Amniotic stem cell (primary cell): ENCODE measurements at places on chromosomes 12 and 14.

DNA sequence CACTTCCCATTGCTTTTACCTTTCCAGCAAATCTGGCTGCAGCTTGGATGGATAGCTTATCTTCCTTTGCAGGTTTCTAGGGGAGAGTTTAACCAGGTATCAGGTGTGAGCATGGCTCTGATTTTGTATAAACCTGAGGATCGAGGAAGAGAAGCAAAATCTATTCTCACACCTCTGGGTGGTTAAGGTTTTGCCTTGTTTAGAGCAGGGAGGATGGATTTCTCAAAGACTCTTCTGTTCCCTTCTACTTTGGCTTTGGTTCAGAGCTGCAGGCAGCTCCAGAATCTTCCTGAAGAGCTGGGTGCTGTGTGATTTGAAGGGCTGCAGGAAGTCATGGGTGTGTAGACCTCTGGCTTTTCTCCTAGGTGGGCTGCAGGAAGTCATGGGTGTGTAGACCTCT, 1.7 kb downstream of the JDP2 start:
- no peak for DNase-seq

GRCh38 chr14:39576258-39576657, 144.0 kb upstream of the FBXO33 start:
- no peak for DNase-seq

DNA sequence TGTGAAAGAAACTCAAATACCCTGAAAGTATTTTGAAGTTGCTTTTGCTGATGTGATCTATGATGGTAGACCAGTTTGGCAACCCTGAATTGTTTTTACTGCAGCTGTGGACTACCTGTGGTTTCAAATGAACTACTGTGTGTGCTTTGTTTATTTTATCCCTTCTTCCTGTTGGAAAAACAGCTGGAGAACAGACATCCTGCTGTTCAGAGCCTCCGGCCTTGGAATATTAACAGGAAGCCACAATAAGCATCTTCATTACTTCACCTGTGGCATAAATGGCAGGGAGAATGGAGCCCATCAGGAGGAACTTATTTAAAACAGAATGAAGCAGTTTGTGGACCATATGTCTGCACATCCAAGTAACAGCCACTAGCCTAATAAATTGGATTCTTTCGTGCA, 104.8 kb downstream of the DUSP6 start:
- DNase-seq = no peak

GRCh38 chr12:57741844-57742738, 2.7 kb upstream of the TSPAN31 start:
- DNase-seq = no peak

DNA sequence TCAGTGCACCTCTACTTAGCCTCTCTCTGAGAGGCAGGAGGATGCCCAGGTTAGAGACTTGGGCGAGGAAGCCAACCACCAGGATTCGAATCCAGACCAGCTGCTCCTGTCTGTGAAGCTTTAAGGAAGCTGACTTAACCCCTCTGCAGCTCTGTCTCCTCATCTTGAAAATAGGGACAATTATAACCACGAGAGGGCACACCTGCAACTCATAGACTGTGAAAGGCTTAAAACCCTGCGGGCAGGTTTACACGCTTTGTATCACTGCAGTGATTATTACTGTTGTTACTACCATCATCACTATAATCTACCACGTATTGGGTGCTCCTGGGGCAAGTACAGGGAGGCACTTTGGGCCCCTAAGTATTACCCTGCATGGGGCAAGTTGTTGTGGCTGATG, 379.8 kb downstream of the VRK1 start:
- no peak for DNase-seq

DNA sequence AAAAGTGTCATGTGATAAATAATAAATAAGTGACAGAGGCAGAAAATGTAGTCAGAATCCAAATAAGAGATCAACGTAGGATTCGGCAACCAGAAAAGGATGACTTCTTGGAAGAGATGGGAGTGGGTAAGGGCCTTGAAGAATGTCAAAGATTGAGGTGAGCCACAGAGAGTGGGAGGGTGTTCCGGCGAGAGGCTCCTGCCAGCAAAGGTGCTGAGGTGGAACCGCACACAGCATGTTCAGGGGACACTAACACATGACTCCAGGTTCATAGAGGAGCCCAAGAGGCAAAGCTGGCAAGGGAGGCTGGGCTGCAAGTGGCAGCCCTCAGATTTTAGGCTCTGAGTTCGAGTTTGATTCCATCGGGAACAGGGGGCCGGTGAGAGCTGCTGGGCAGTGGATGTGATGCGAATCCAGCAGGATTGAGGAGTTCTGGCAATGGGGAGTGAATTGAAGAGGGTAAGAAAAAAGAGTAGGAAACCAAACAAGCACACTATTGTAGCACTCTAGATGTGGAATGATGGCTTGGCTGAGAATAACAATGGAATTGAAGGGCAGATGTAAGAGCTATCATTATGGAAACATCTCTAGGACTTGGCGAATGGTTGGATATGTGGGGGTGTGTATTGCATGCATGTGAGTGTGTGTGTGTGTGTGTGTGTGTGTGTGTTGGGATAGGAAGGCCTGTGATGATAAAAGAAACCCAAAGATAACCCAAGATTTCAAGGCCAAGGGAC, 36.5 kb downstream of the LRRC74A start:
- DNase-seq = no peak
